T-cell (primary cell): ENCODE measurements at places on chromosomes 12 and 14.

GRCh38 chr14:61562321-61563161 is 132.8 kb upstream of the HIF1A start:
- no peak overlapping the region for H3K4me3 ChIP-seq
- H3K36me3 ChIP-seq, result peaks cover 2% of the 10 kb centered on the region
- H3K27me3 ChIP-seq, result no peaks in the 10 kb centered on the region
- no peak for DNase-seq

DNA sequence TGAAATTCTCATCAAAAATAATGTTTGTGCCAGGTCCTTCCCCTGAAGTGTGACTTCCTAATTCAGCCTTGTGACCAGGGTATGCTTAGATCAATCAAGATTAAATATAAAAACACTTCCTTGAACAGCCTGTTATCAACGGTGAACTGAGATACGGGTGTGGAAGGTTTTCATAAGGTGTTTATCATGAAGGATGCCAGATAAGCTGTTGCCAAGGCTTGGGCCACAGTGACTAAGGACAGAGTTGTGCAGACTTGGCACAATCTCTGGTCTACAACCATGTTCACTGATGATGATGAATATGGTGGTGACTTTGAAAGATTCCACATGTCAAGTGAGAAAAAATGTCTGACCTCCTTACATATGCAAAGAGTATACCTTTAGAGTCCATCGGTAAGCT is 51.3 kb upstream of the LIN7A start:
- no peaks in the 10 kb centered on the region for H3K36me3 ChIP-seq
- H3K4me1 ChIP-seq, result no peaks in the 10 kb centered on the region
- H3K27ac ChIP-seq, result no peak overlapping the region
- no peak for DNase-seq
- H3K27me3 ChIP-seq, result no peaks in the 10 kb centered on the region
- no peak overlapping the region for H3K4me3 ChIP-seq

GRCh38 chr12:90048918-90049317 is 340.3 kb upstream of the ATP2B1 start:
- DNase-seq, result no peak
- no peak overlapping the region for H3K27ac ChIP-seq
- no peaks in the 10 kb centered on the region for H3K4me1 ChIP-seq
- H3K27me3 ChIP-seq, result no peaks in the 10 kb centered on the region

- DNase-seq, result no peak
- H3K36me3 ChIP-seq, result no peaks in the 10 kb centered on the region
- H3K4me3 ChIP-seq, result no peak overlapping the region
- H3K27me3 ChIP-seq, result no peaks in the 10 kb centered on the region
- no peak overlapping the region for H3K27ac ChIP-seq
These were observed 26.3 kb upstream of the KIF26A start for GRCh38 chr14:104112113-104112505.

DNA sequence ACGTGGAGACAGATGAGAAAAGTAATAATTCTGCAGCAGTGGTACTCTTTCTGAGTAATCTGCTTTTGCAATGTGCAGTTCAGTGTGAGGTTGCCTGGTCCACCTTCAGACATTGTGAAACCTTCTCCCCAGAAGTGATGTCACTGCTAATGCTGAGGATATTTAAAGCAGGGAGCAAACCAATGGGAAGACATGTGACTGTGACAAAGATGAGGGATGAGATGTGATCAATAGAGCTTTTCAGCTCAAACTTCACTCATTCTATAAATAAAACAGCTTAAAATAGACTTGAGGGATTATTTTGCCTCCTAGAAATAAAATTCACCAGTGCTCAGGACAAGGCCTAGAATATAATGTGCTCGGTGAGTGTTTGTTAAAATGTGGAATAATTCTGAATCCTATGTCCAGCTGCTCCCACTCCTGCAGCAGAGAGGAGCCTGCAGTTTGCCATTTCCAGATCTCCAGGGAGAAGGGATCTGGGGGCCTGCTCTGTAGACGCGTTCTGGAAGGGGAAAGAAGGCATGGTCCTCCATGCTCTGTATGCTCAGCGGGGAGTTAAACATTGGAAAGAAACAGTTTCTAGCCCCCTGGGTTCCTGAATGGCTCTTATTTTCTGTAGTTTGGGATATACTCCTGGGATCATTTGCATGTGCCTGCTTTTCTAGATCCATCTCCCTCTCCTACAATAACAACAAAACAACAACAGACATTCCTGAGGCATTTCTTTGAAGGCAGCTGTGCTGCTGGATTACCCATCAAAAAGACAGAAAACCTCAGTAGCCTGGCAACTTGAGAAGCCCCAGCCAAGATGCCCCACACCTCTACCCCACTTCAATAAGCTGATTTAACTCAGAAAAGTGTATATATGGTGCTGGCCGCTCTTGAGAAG is 8.9 kb downstream of the SLC7A8 start:
- H3K4me3 ChIP-seq, result no peak overlapping the region
- DNase-seq, result no peak
- H3K27me3 ChIP-seq, result no peaks in the 10 kb centered on the region
- H3K36me3 ChIP-seq, result no peaks in the 10 kb centered on the region
- peaks cover 5% of the 10 kb centered on the region for H3K4me1 ChIP-seq

- peak overlapping the region; percentile 85 for H3K27ac ChIP-seq
- no peaks in the 10 kb centered on the region for H3K36me3 ChIP-seq
- no peak for DNase-seq
- H3K4me1 ChIP-seq, result peaks cover 39% of the 10 kb centered on the region
These were observed 205.0 kb upstream of the FOXN3 start for GRCh38 chr14:89621791-89622638.

- peaks cover 2% of the 10 kb centered on the region for H3K27me3 ChIP-seq
- H3K4me3 ChIP-seq, result no peak overlapping the region
These were observed 29.6 kb upstream of the KCNK10 start for GRCh38 chr14:88352698-88353097.

- no peaks in the 10 kb centered on the region for H3K36me3 ChIP-seq
- no peak overlapping the region for H3K4me3 ChIP-seq
- no peak overlapping the region for H3K27ac ChIP-seq
These were observed 172.1 kb downstream of the TSPAN9 start for GRCh38 chr12:3249081-3249800.

- no peak for DNase-seq
- H3K4me3 ChIP-seq, result no peak overlapping the region
- no peaks in the 10 kb centered on the region for H3K36me3 ChIP-seq
- no peaks in the 10 kb centered on the region for H3K27me3 ChIP-seq
- H3K4me1 ChIP-seq, result no peaks in the 10 kb centered on the region
These were observed 47.8 kb upstream of the CEP83 start for GRCh38 chr12:94507455-94507854.

DNA sequence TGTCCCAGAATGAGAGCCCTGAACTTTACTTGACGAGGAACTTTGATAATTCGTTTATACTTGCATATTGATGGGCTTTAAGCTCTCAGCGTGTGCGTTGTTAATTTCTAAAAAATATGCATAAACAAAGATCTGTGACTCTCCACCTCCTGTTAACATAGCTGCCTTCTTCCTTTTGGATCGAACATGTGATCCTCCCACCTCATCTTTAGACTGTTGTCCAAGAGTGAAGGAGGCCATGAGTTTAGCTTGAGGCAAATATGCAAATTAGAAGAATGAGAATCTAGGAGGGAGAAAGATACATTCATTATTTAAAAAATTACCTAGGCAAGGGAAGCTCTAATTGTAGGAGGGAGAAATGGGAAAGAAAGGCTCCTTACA is 617 bp downstream of the TTC8 start:
- H3K27ac ChIP-seq, result no peak overlapping the region
- no peaks in the 10 kb centered on the region for H3K36me3 ChIP-seq
- peaks cover 11% of the 10 kb centered on the region for H3K4me1 ChIP-seq

GRCh38 chr12:124131659-124132058 is 158.6 kb downstream of the ZNF664 start:
- peaks cover 13% of the 10 kb centered on the region for H3K27me3 ChIP-seq
- H3K27ac ChIP-seq, result no peak overlapping the region
- DNase-seq, result no peak
- H3K36me3 ChIP-seq, result no peaks in the 10 kb centered on the region
- H3K4me3 ChIP-seq, result no peak overlapping the region
- H3K4me1 ChIP-seq, result no peaks in the 10 kb centered on the region

DNA sequence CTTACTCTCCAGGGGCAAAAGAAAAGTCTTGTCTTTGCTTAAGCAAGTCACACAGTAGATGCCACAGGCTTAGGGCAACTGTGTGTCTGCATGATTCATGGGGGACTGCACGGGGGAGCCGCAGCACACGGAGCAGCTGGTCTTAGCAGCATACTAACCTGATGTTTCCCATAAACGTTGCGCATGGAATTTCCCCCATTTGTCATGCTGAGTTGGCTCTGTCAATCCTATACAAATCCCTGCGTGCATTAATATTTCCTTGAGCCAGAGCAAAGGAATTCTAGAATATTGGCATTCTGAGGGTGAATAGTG is 71.2 kb downstream of the SAMD4A start:
- H3K4me1 ChIP-seq, result no peaks in the 10 kb centered on the region
- DNase-seq, result no peak
- H3K4me3 ChIP-seq, result no peak overlapping the region
- no peaks in the 10 kb centered on the region for H3K36me3 ChIP-seq
- H3K27me3 ChIP-seq, result no peaks in the 10 kb centered on the region
- H3K27ac ChIP-seq, result no peak overlapping the region

- no peak for DNase-seq
- no peaks in the 10 kb centered on the region for H3K27me3 ChIP-seq
- H3K4me3 ChIP-seq, result no peak overlapping the region
These were observed 169.0 kb downstream of the NEDD1 start for GRCh38 chr12:97075934-97076630.

DNA sequence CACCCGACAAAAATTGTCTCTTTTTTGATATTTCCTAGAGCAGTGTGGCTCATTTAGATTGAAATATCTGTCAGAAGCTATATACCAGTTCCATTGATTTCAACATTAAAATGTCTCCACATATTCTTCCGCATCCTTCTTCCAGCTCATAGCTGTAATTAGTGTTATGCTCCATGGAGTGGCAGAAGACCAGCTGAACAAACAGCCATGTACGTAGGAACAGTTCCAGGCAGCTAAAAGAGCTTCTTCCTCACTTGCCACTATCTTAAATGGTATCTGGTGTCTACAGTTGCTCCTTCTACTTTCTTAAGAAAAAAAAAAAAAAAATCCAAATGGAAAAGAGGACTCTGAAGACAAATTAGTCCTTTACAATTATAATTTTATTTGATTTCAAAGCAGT is 848.0 kb downstream of the DIO2 start:
- no peak overlapping the region for H3K27ac ChIP-seq
- H3K36me3 ChIP-seq, result no peaks in the 10 kb centered on the region
- no peak for DNase-seq
- no peak overlapping the region for H3K4me3 ChIP-seq
- no peaks in the 10 kb centered on the region for H3K27me3 ChIP-seq
- no peaks in the 10 kb centered on the region for H3K4me1 ChIP-seq

DNA sequence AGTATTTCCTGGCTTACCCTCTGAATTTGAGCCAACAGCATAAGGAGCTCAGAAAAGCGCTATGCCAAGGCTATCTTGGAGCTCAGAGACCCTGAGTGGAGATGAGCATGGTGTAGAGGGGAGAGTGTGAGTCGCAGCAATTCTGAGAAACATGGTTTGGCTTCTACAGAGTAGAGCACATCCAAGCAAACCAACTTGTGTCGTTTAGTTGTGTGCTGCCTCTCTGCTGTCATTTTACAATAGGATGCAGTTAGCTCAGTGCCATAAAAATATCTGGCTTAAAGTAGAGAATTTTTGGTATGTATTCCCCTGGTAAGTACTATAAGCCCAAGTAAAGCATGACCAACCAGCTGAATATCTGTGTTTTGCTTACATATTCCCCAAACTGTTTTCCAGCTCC is 249.2 kb downstream of the TRHDE start:
- no peaks in the 10 kb centered on the region for H3K4me1 ChIP-seq
- H3K27ac ChIP-seq, result no peak overlapping the region
- H3K36me3 ChIP-seq, result no peaks in the 10 kb centered on the region
- no peak for DNase-seq
- H3K4me3 ChIP-seq, result no peak overlapping the region
- no peaks in the 10 kb centered on the region for H3K27me3 ChIP-seq

DNA sequence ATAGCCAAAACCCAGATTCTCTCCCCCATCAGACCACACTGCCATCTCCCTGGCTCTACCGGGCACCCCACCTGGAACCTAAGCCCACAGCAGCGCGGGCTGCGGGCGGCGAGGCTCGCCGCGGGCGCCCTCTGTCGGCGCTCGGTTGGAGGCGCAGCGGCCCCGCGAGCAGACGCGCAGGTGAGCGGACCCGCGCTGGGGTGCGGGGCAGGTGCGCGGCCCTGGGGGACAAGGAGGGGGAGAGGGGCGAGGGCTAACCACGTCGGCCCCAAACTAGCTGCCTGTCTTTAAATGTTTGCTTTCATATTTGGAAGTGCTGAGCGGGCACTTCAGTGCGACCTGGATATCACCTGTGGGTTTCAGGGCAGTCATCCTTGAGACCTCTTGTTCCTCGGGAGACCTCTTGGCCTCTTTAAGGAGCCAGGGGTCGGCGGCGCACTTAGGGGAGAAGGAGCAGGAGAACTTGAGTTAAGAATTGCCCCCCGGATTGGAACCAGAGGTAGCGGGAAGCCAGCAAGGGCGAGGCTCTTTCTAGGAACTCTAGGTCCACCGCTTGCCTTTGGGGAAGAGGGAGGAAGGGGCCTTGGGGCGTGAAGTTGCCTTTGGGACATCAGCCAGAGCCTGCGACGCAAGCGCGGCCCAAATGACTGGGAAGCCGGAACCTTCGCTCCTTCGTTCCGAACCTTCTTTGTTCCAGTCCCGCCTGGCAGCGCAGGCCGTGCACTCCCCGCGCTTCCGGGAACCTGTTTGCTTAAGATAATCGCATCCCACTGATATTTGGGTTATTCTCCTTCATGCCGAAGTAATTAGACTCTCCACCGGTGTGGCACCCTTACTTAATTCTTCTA is 78.7 kb downstream of the NEDD1 start:
- no peaks in the 10 kb centered on the region for H3K4me1 ChIP-seq
- H3K4me3 ChIP-seq, result peak overlapping the region; percentile 85
- H3K36me3 ChIP-seq, result no peaks in the 10 kb centered on the region
- no peak overlapping the region for H3K27ac ChIP-seq
- peak; percentile 20 for DNase-seq

DNA sequence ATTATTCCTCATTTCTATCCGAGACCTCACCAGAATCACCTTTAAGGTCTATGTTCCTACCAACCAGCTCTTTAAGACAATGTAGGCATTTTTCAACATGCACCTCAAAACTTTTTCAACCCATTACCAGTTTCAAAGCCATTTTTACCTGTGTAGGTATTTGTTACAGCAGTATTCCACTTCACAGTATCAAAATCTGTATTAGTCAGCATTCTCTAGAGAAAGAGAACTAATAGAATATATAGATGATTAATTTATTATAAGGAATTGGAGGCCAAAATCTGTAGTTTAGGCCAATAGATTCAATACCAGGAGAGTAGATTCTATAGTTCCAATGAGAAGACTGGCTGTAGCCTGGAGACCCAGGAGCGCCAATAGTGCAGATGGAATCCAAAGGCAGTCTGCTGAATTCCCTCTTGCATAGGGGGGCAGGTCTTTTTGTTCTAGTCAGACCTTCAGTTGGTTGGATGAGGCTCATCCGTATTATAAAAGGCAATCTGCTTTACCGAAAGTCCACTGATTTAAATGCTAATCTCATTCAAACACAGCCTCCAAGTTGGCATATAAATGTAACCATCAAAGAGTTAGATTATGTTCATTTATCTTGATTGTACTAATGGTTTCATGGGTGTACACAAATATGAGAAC is 151.6 kb upstream of the SYT1 start:
- no peak for DNase-seq
- H3K36me3 ChIP-seq, result no peaks in the 10 kb centered on the region
- H3K4me1 ChIP-seq, result no peaks in the 10 kb centered on the region
- no peaks in the 10 kb centered on the region for H3K27me3 ChIP-seq
- no peak overlapping the region for H3K4me3 ChIP-seq
